ENCODE measurements at places on chromosomes 1 and 21. TPM values are rescaled to one million over a fixed set of nuclear protein-coding genes. Genes with fewer than 3 reads are reported as not detected.

Gene KCNA3
- under 0.01 TPM for total RNA-seq

DNA sequence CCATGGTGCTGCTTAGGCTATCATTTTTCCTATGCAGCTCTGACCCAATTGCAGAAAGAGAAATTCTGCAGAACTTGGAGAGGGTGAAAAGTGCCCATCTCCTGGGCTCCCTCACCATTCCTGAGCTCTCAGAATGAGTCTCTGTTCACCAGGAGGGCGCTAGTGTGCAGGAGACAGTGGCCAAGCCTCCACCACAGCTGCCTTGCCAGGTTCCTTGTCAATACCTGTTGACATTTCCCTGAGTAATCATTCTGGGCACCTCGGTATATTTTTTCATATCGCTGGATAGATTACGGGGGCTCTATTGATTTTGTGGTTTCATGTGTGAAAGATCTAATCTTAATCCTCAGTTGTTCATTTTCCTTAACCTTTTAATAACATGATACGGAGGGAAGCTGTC is 13.0 kb upstream of the C8B start:
- DNase-seq, result no peak

Gene UBXN10
- total RNA-seq, result not detected

DNA sequence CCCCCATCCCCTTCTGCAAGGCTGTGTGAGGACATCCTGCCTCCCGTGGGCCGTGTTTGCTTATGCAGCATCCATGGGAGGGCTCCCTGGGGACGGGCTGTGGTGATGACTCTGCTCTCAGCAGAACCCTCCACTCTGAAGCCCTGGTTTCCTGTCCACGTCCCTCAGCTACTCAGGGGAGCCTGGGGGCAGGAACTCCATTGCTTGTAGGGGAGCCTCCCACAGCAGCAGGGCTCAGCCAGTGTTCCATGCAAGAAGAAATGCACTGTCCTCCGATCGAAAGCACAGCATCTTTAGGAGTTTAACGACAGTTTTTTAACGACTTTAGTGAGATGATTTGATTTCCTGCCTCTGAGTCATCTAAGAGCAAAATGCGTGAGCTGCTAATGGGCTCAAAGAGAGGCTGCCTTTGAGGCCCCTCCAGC is 8.3 kb upstream of the KCNAB2 start:
- DNase-seq, result peak; percentile 28

Gene C1orf185
- not detected for total RNA-seq

GRCh38 chr1:51549016-51549619 is 30.1 kb upstream of the EPS15 start:
- DNase-seq, result peak; percentile 28

GRCh38 chr1:29505532-29506220 is 269.4 kb downstream of the PTPRU start:
- no peak for DNase-seq

DNA sequence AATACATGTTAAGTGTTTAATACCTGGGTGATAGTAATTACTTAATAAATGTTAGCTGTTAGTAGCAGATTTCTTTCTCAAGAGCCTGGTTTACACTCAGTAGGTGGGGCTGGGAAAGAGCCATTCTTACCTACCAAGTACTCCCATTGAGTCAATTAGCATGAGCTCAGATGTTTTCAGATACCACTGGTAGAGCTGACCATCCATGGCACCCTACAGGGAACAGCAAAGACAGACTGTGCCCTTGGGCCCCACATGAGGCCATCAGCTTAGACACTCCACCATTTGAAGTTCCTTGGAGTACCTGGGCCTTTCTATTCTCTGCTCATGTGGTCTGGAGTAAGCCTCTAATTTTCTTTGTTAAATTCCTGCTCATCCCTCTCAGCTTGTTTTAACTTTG is 179.3 kb downstream of the CACNA1E start:
- no peak for DNase-seq

DNA sequence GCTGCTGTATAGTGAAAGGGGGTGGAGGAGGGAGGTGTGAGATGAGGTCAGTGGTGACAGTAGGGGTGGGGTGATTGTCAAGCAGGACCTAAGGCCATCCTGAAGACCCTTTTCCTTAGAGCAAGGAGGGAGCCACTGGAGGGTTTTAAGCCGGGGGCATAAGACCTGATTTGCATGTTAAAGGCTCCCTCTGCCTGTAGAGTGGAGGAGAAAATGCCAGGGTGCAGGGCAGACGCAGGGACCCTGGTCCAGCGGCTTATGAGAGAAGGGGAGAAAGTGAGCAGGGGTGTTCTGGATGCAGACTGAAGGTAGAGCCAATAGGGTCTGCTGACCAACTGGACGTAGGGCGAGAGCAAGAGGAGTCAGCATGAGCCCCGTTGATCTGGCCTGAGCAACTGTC is 154.1 kb downstream of the TRABD2B start:
- DNase-seq, result no peak

DNA sequence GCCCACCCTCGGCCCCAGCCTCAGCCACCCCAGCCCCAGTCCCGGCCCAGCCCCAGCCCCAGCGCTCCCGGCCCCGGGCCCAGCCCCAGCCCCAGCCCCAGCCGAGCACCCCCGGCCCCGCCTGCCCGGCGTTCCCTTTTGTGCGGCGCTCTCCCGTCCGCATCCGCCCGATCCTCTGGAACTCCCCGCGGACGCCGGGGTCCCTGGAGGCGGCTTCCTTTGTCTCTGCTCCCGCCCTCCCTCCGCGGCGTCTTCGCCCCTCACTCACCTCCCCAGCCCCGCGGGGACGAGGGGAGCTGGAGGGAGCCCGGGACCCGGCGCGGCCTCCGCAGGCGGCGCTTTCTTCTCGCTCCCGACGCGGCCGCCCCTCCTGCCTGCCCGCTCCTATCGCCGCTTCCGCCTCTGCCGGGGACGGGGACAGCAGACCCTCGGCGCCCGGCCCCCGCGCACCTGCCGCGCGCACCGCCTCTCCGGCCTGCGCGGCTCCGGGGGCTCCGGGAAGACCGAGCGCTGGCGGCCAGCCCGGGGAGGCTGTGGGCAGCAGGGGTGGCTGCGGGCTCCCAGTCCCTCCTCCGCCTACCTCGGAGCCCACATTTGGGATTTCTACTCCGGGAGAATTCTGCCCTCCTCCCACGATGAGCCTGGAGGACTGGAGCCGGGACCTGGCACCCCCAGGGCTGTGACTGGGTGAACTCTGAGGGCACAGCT is 14.0 kb downstream of the AGRN start:
- no peak for DNase-seq

GRCh38 chr1:157956732-157957131 is 36.7 kb upstream of the KIRREL1 start:
- DNase-seq, result no peak

DNA sequence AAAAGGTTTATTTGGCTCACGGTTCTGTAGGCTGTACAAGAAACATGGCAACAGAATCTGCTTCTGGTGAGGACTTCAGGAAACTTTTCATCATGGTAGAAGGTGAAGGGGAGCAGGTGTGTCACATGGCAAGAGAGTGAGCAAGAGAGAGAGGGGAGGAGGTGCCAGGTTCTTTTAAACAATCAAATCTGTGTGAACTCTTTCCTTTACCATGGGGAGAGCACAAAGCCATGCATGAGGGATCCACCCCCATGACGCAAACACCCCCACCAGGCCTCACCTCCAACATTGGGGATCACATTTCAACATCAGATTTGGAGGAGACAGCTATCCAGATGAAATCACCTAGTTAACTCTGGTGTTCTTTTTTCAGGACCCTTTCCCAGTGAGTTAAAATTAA is 103.6 kb downstream of the GALNT2 start:
- no peak for DNase-seq

Gene DMBX1
- not detected for total RNA-seq

Gene DENND4B
- total RNA-seq, result 27.6 TPM

- no peak for DNase-seq
These were observed 31.9 kb downstream of the NFYC start for GRCh38 chr1:40723196-40723955.

- DNase-seq, result no peak
These were observed 33.7 kb downstream of the TBX15 start for GRCh38 chr1:118954301-118954905.

Gene SLFNL1
- under 0.01 TPM for total RNA-seq

GRCh38 chr1:201655243-201655642 is 116.3 kb downstream of the NAV1 start:
- DNase-seq, result peak; percentile 85

DNA sequence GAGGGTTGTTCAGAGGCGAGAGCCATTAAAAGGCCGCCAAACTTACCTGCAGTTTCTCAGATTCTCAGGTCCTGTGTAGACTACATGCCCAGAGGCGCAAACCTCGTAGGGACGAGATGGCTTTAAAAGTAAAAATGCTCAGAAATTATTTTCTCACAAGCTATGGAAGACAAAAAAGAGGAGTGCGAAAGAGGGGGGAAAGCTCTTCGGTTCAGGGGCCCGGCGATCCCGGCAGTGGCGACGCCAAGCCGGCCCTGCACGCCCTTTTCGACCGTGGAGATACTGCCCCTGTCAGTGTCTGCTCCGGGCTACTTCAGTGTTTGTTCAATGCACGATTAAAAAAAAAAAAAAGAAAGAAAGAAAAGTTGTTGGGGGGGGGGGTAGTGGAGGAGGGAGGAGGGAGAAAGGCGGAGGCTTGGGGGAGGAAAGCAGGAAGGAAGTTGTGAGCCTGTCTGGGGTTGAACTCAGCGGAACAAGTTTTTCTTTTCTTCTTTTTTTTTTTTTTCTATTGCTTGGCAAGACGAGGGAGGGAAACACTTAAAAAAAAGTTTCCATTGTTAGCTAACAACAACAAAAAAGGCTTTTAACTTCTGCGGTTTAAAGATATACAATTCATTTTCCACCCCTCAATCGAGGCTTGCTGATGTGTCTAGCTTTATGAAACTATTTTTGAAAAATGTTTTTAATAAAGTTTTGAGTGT is at the start of gene ITPKB:
Gene ITPKB, minus strand, starts transcription at position 288 of the 701 bp plus-strand sequence. CDS start 1,824 bp downstream, outside the sequence.
- peak; percentile 61 for DNase-seq

- DNase-seq, result no peak
These were observed 1.9 kb upstream of the HSPB7 start for GRCh38 chr1:16019644-16020277.

Gene RAB29
- 43.2 TPM for total RNA-seq

DNA sequence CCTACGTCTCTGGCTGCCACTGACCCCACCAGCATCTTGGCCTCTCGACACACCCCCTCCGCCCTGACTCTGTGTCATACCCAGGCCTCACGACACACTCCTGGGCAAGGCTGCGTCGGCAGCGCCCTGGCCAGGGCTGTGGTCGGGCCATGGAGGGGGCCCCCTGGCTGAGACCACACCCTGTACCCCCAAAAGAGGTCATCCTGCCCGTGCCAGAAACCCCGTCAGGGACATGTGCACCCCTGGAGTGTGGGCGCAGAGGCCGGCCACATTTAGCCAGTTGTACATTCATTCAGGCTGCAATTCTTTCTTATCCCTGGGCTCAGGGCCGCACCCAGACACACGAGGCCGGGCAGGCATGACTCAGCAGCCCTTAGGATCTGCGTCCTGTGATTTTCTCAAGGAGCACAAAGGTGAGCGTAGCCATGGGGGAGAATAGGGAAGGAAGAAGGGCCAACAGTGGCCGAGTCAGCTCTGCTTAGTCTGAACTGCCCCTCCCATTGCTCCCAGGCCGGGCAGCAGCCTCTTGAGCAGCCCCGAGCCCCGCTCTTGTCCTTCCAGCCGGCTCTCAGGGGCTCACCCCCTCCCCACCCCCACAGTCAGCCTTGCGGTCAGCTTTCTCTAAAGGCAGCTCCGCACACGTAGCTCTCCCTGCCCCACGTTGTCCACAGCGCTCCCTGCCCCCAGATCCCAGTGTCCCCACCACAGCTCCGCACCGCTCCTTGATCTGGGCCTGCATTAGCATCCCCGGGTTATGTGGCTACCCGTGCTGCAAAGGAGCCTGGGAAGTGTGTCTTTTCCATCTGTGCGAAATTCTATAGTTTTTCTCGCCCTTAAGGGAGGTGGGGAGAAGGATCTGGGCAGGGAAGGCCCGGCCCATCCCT is 7.9 kb downstream of the CSTB start:
- peak; percentile 91 for DNase-seq

Gene HSD3B1
- not detected for total RNA-seq

Gene PLA2G2D
- not detected for total RNA-seq

Gene SLAMF1
- not detected for total RNA-seq

- DNase-seq, result peak; percentile 96
These were observed 6.0 kb downstream of the TRNP1 start for GRCh38 chr1:26999440-26999987.

DNA sequence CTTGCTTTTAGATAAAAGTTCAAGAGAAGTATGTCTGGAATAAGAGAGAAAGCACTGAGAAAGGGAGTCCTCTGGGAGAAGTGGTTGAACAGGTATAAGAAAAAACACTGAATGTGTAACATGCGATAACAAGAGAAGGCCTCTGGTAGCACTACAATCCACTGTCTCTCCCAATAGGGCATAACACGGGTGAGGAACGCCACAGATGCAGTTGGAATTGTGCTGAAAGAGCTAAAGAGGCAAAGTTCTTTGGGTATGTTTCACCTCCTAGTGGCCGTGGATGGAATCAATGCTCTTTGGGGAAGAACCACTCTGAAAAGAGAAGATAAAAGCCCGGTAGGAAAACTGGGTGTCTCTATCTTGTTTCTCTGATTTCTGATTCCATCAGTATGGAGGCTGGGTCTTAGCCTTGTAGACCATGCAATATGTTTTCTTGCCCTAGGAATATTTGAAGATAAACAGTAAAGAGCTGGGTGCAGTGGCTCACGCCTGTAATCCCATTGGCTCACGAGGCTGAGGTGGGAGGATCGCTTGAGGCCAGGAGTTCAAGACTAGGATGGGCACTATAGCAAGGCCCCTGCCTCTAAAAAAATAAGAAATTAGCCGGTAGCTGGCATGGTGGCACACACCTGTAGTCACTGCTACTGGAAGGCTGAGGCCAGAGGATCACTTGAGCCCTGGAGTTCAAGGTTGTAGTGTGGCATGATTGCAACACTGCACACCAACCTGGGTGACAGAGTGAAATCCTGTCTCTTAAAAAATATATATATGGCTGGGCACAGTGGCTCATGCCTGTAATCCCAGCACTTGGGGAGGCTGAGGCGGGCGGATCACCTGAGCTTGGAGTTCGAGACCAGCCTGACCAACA is 40.4 kb downstream of the DAP3 start:
- peak; percentile 74 for DNase-seq
